Right kidney (tissue), 9 donors: ENCODE measurements at places on chromosomes 2 and 18.

- DNase-seq = peak; percentile 60
These were observed 805 bp downstream of the LIMS2 start for GRCh38 chr2:127674241-127675209.

GRCh38 chr2:72793798-72794440, 31.9 kb downstream of the EXOC6B start:
- DNase-seq = no peak

DNA sequence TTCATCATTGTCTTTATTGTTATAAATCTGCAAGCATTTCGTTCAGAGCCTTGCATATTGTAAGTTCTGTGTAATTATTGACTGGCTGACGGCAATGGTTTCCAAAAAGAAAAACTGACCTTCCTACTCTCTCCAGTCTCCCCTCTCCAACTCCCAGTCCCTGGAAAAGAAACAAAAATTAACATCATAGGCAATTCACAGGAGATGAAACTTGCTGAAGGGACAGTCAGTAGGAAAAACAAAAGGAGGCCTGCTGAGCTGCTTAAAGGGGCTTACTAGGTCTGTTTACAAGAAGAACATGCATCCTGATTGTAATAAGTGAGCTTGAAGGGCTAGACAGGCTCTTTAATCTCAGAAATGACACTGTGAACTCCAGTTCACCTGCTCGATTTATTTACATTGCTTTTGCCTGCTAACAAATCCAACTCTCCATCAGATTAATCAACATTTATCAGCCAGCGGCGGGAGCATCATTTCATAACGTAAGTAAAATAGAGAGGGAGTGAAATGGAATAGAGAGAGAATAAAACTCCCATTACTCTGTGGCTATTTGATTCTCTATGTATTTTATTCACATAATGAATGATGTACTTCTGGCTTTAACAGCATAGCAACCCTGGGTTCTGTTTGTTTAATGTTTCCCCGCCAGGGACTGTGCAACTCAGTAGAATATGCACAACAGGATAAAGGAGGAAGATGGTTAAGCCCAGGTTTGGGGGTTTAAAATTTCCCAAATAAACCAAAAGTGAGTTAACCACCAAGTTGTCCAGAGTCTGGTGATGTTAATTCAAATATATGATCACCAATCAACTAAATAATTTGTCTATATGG, 256.7 kb upstream of the SETBP1 start:
- no peak for DNase-seq

GRCh38 chr2:60882971-60883753, 1.8 kb downstream of the REL start:
- peak; percentile 33 for DNase-seq

GRCh38 chr2:171490577-171490976, 31.7 kb upstream of the CYBRD1 start:
- DNase-seq = no peak

- DNase-seq = no peak
These were observed 16.4 kb upstream of the TXNL4A start for GRCh38 chr18:80004600-80005342.

GRCh38 chr2:70133127-70133452, 45.8 kb downstream of the PCBP1 start:
- DNase-seq = no peak

- no peak for DNase-seq
These were observed 71.4 kb downstream of the PLCL1 start for GRCh38 chr2:197875763-197876162.

DNA sequence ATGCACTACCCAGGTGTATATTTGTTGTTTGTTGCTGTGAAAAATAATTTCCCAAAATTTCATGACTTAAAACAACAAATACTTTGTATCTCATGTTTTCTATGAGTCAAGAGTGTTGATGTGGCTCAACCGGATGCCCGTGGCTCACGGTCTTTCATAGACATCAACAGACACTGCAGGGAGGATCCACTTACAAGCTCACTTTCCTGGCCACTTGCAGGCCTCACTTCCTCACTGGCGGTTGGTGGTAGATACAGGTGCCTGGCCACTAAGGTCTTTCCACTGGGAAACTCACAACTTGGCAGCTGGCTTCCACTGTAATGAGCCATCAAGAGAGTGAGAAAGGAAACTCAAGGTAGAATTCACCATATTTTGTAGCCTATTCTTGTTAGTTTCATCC, 662.9 kb downstream of the IRS1 start:
- no peak for DNase-seq

DNA sequence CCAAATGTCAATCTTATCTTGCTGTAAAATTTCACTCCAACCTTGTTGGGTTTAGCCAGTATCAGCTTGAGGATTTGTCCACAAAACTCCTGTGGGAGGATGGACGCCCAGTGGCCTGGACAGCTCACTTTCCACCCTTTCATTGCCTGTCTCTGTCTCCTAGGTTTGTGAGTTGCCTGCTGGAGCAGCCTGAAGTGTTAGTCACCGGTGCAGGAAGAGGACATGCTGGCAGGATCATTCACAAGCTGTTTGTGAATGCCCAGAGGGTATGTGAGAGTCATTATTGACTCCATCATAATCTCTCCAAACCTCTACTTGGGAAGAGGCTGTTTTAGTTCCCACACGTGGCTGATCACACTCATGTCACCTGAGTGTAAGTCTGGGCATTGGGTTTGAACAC, 112.3 kb downstream of the RAB3GAP1 start:
- no peak for DNase-seq
